Cerebellar nuclear complex (tissue), 1 donor: ENCODE measurements at places on chromosomes 6 and 20.

- no peak for DNase-seq
Measured at GRCh38 chr6:146355521-146356100, 188.0 kb upstream of the RAB32 start.

DNA sequence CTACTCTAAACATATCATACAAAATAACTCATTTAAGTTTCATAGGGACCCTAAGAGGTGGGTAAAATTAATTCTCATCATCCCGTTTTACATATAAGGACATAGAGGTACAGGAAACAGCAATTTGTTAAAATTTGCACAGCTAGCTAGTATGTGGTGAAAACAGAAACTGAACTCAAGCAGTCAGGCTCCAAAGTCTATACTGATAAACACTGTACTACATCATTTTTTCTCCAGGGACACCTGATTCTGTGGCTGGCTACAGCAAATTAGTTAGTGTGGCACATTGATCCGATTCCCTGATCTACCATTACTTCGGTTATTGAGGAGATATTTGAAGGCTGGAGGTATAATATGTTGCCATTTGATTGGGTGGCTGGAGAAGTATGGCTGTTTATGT, 36.2 kb upstream of the E2F3 start:
- DNase-seq, result no peak

DNA sequence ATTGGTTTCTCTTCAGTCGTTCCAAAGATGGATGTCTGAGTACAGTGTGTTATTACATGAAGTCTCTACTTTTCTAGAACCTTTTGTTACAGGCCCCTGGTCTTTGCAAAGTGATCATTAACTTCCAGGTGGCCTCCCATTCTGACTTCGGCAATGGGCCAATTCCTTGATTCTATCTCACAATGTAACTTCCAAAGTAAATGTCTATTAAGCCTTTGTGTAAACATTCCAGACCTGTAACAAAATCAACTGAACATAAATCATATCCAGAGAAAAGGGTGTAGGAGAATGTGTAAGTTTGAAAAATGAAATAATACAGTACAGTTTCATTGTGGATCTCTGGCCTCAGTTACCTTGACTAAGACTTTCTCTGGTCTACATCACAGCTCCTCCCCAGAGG, 187.8 kb upstream of the JAG1 start:
- DNase-seq, result no peak

DNA sequence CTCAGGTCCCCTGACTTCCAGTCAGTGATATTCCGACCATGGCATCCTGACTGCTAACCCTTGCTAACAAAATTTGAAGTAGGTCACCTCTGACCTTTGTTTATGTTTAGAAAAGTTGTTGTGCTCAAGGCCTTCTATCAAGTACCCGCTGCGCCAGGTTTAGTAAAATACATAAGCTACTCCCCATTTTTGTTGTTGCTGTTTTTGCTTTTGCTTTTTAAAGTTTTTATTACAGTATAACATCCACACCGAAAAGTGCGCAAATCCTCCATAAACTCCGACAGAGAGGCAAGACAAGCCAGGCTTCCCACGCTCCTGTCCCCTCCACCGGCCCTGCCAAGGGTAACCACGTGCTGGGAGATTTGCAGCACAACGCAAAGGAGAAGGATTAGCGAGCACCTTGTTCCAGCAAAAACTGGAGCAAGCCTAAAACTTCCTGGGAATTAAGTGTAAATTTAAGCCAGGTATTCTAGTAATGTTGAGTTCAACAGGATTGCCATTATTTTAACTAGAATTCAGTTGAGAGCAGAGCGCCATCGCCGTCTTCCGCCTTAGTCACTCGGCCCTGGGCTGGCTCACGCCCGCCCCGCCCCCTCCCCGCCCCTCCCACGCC, 17.8 kb upstream of the HMGN4 start:
- peak; percentile 32 for DNase-seq

- no peak for DNase-seq
Measured at GRCh38 chr20:64039293-64040160, 3.5 kb downstream of the C20orf204 start.

GRCh38 chr6:33199687-33200218, 712 bp downstream of the RXRB start:
- DNase-seq, result no peak

DNA sequence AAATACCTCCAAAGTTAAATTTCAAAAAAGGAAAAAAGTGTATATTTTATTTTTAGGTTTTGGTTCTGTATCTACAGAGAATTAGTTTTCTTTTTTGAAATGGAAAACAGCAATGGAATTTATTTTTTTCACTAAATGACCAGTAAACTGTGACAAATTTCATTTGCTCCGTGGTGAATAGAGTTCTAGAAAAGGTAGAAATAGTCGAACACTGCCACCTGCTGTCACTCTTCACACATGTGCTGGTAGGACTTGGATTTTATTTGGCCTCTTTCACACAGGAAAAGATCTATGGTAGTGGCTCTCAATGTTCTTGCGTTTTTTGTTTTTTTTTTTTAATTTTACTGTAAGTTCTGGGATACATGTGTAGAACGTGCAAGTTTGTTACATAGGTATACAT, 312.5 kb downstream of the EYA4 start:
- no peak for DNase-seq

GRCh38 chr6:23522792-23523547, 603.0 kb upstream of the NRSN1 start:
- DNase-seq, result no peak

- no peak for DNase-seq
Measured at GRCh38 chr20:18632196-18632789, 44.4 kb downstream of the DTD1 start.

DNA sequence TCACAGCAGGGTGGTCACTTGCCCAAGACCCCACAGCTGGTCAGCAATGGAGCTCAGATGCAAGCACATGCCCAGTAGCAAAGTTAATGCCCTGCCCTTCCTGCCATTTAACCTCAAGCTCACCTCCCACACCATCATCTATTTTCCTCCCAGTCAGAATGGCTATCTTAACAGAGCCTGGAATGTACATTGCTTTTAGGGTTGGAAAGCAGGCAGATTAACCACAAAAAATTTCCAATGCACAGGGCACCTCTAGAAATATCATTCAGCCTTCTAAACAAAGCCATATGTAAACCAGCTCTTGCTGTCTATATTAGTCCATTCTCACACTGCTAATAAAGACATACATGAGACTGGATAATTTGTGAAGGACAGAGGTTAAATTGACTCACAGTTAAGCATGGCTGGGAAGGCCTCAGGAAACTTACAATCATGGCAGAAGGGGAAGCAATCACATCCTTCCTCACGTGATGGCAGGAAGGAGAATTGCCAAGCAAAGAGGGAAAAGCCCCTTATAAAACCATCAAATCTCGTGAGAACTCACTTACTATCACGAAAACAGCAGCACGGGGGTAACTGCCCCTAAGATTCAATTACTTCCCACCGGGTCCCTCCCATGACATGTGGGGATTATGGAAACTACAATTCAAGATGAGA, 106.9 kb downstream of the FYN start:
- DNase-seq, result no peak

GRCh38 chr6:29943053-29943966, 978 bp downstream of the HLA-A start:
- no peak for DNase-seq

- DNase-seq, result peak; percentile 90
Measured at GRCh38 chr6:157537556-157537955, 156.6 kb downstream of the ZDHHC14 start.

GRCh38 chr20:63889241-63890200, 5.4 kb upstream of the DNAJC5 start:
- peak; percentile 57 for DNase-seq

GRCh38 chr6:38364127-38364526, 275.6 kb downstream of the BTBD9 start:
- no peak for DNase-seq

- no peak for DNase-seq
Measured at GRCh38 chr6:89436226-89436625, 3.3 kb downstream of the ANKRD6 start.

DNA sequence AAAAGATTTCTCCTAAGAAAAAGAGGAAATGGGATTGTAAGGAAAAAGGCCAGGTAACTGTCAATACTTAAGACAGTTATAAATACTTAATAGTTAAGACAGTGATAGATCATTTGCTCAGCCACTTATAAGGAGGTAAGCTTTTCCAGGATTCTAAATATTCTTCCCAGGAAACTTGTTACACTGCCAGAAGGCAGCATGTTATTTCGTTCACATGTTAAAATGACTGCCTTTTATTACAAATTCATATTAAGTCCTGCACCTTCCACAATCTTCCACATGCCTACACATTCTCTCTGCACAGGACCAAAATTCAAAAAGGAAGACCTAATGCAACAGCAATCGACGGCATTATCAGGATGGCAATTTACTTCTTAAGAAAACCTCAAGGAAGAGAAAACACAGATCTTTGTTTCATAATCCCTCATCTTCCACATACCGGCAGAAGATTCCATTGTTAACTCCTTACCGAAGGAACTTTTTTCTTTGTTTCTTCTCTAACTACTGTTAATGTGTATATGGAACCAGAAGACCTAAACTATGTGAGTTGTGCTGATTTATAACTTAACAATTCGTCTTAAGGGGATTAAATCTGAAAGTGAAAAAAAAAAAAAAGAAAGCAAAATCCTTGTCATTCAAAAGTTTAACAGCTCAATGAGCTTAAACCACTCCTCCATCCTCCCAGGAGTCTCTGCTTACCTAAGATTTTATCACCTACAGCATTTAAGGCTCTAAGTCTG, 799 bp downstream of the TAAR2 start:
- DNase-seq, result no peak

DNA sequence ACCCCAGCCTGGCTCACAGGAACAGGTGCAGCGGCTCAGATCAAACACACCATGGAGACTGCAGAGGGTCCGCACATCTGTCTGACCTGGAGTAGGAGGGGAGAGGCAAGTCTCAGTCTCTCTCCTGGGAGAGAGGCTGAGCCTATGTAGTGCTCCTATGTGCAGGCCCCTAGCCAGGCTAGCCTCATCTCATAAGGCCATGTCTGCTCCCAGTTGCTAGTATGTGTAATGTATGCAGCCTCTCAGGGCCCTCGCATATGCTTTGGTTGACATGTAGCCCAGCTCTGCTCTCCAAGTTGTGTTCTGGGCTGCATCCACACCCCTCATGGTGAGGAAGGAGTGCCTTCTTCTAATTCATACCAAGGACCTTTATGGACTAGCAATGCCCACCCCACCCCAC, 11.8 kb downstream of the TNXB start:
- no peak for DNase-seq

- DNase-seq, result no peak
Measured at GRCh38 chr6:101517632-101518031, 124.1 kb downstream of the GRIK2 start.

DNA sequence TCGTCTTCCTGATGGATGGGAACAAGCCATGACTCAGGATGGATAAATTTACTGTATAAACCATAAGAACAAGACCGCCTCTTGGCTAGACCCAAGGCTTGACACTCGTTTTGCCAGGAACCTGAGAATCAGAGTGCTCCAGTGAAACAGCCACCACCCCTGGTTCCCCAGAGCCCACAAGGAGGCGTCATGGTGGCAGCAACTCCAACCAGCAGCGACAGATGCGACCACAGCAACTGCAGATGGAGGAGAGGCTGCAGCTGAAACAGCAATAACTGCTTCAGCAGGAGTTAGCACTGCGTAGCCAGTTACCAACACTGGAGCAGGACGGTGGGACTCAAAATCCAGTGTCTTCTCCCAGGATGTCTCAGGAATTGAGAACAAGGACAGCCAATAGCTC, 100.9 kb upstream of the SAMD5 start:
- DNase-seq, result no peak

DNA sequence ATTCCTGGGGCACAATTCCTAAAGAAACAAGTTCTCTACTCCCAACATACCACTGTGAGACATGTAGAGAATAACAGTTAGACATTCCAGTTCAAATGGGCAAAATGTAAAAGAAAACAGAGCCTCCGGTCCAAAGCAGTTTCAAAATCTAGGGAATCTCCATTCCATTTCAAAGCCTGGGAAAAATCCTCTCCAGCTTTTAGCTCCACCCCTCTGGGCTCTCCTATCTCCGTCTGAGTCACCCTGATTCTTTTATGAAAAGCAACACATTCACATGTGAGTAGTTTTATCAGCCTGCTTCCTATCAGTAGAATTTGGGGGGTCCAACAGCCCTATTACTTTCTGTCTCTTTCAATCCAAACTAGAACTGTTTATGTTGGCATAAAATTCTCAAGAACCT, 3.7 kb downstream of the CSNK2A1 start:
- DNase-seq, result no peak

DNA sequence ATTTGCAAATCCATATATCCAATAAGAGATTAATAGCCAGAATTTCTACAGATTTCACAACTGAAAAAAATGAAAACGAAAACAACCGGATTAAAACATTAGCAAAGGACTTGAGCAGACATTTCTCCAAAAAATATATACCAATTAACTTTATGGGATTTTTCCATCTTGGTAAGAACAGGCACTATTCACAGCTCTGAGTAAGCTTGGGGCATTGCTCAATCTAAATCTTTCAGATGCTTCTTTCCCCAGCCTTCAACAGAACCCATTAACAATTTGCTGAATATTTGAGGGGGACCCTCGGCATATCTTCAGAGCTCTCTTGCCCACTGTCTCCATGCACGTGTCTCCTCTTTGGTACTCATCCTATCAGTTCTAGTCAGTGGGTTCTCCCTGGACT, 111.7 kb upstream of the CD93 start:
- no peak for DNase-seq

DNA sequence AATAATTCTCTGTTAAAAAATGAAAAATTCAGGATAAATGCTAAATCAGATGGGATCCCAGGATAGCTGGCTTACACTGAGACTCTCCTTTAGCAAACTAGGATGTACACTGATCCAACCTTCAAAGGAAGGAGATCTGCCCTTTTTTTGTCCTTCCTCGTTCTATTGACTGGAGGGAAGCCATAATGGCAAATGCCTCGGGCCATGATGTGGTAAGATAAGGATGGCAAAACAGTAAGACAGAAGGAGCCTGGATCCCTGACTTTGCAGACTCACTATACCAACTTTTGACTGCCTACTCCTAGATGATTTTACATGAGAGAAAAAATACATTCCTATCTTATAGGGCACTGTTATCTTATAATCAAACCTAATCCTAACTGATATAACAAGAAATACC, 156.9 kb upstream of the BEND3 start:
- DNase-seq, result no peak

GRCh38 chr6:69832558-69832957, 33.8 kb upstream of the COL19A1 start:
- no peak for DNase-seq

DNA sequence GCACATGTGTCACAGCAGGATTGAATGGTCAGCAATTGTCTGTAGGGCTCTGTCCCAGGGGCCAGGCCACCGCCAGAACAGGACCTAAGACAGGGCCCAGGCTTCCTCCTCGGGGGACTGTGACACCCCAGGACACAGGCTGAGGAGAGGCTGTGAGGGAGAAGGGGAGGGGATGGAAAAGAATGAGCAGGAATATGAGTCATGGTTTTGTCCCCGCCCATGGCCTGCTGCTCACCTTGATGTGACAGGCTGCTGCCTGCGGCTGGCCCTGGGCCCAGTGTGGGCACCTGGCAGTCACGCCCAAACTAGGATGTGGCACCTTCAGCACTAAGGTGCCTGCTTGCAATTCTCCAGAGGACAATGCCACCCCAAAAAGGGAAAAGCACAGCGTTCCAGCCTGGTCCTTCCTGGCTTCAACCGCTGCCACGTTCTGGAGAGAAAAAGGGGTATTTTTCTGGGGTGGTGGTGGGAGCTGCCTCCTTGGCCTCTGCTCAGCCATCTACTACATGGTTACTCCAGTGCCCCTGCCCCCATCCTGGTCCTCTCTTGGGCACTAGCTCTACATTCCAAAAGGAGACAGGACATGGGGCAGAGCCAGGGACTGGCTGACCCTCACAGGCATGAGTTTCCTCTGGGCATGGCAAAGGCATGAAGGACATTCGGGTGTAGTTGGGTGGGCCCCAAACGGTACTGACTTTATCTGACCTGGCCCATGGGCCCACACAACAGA, 93.4 kb downstream of the SLC22A23 start:
- no peak for DNase-seq

- DNase-seq, result no peak
Measured at GRCh38 chr6:164167873-164168405, 753.4 kb downstream of the QKI start.
